ENCODE measurements at places on chromosomes 16 and 17.

DNA sequence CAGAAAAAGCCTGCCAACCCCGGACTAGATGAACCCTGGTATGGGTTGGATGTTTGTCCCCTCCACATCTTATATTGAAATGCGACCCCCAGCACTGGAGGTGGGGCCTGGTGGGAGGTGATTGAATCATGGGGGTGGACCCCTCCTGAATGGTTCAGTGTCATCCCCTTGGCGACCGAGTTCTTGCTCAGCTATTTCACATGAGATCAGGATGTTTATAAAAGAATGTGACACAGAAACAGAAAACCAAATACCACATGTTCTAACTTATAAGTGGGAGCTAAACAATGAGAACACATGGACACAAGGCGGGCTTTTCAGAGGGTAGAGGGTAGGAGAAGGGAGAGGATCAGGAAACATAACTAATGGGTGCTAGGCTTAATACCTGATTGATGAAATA, 576.0 kb upstream of the HSBP1 start:
- no peak for DNase-seq

DNA sequence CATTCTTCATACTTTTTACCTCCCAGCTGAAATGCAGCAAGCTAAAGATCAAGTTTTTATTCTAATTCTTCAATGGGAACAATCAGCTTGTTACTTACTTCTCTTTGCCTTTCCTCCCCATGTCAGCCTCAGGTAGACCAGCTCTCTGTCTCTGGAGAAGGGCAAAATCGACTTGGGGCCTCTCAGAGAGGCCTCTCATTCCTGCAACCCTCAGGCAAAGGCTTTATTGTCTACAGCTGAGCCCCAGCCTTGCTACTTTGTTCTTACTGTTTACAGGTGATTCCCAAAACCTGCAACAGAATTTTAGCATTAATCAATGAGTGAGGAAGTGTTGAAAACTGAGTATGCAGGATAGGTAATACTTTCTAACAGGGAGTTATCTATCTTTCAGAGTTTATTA, 148.6 kb downstream of the KIF2B start:
- no peak for DNase-seq

DNA sequence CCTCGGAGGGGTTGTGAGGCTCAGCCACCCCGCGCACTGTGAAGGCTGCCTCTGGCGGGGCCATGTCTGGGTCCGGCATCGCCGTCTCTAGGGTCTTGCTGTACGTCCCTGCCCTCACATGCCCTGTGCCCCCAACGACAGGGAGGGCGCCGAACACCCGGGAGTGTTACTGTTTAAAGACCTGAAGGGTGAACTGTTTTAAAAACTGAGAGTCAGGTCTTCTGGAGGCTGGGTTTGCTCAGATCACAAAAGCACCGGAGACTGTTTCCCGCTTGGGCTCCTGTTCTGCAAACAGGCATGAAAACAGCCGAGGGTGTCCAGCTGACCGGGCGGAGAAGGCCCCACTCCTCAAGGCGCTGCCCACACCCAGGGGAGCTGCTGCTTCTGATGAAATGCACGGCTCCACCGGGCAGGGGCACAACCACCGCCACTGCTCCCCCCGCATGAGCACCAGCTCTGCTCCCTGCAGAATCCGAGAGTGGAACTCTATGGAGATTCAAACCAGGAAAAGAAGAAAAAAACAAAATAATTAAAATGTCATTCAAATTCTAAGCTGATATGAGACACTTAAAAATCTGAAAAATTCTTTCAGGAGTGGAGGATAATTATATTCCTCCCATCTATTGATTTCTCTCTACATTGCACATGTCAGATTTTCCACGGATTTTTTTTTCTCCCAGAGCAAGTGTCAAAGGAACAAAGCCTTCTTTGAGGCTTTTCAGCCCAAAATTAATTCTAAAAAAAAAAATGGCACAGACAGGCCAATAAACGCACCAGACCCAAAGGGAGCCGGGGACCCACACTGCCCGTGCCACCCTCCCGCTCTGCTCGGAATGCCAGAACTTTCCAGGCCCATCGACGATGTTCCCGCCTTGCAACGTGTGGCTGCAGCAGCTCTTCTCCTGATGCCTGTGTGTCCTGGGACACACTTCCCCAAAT, 74.3 kb downstream of the LMF1 start:
- no peak for DNase-seq

- DNase-seq = no peak
Observed at GRCh38 chr17:27506348-27507218, 50.3 kb downstream of the KSR1 start.

DNA sequence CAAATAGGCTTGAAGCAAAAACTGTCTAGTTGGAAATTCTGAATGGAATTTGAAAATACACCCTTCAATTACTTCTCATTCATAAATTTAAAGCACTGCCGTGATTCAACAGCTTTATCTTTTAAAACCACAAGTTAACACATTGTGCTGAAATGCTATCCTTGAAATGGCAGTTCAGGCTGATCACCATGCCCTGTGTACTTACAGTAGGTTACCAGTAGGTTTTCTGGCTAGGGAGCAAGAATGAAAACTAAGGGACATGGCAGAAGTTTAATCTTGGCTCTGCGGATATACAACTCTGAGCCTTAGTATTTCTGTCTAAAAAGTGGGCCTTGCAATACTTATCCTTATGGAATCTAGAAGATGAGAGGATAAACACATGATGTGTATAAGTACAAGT, 28.0 kb downstream of the NXPH3 start:
- no peak for DNase-seq

GRCh38 chr16:65120461-65120830, 1.4 kb downstream of the CDH11 start:
- no peak for DNase-seq

- no peak for DNase-seq
Observed at GRCh38 chr16:57735755-57736418, at the start of gene KATNB1. KATNB1 (plus strand) TSS chr16:57735770; CDS start chr16:57737244, 1,474 bp downstream.

DNA sequence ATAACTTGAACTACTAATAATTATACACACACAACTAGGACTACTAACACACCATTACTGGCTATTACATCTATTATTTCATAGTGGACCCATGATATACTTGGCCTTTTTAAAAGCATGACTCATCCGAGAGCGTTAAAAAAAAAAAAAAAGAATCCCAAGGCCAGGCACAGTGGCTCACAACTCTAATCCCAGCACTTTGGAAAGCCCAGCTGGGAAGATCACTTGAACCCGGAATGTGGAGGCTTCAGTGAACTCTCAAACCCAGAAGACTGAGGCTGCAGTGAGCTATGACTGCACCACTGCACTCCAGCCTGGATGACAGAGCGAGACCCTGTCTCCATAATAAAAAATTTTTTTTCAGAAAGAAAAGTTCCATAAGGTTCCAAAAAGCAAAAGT, 3.1 kb downstream of the GLG1 start:
- no peak for DNase-seq

DNA sequence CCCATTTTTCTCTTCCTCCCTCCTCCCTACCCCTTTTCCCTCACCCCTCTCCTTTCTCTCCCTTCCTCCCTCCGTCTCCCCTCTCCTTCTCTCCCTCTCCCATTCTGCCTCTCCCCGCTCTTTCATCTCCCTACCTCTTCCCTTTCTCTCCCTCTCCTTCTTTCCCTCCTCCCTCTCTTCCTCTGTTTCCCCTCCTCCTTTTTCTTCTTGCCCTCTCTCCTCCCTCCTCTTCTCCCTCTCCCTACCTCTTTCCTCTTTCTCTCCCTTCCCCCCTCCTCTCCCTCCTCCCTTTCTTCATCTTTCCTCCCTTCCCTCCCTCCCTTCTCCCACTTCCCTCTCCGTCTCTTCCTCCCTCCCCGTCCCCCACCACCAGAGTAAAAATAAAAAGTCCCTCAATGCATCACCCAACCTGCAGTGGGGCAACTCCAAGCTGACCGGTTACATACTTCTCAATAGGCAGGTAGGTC, 10.4 kb downstream of the CHD9NB start:
- no peak for DNase-seq

- no peak for DNase-seq
Observed at GRCh38 chr16:25224731-25225319, 8.1 kb downstream of the AQP8 start.

DNA sequence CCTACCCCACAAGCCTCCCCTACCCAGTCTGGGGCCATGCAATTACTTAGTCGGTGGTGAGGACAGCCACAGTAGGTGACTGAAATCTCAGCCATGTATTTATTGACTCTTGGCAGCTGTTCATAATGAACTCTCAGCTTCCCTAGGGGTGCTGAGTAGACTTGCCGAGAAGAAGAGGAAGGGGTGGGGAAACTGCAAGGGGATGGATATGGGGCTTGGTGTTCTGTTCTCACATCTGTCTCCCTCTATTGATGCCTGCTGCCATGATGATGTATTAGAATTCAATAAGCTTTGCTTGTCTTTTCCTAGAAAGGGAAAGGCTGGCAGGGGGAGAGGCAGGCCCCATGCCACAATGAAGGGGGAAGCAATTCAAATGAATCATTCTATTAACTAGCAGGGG, 112.9 kb downstream of the GP2 start:
- DNase-seq = no peak

DNA sequence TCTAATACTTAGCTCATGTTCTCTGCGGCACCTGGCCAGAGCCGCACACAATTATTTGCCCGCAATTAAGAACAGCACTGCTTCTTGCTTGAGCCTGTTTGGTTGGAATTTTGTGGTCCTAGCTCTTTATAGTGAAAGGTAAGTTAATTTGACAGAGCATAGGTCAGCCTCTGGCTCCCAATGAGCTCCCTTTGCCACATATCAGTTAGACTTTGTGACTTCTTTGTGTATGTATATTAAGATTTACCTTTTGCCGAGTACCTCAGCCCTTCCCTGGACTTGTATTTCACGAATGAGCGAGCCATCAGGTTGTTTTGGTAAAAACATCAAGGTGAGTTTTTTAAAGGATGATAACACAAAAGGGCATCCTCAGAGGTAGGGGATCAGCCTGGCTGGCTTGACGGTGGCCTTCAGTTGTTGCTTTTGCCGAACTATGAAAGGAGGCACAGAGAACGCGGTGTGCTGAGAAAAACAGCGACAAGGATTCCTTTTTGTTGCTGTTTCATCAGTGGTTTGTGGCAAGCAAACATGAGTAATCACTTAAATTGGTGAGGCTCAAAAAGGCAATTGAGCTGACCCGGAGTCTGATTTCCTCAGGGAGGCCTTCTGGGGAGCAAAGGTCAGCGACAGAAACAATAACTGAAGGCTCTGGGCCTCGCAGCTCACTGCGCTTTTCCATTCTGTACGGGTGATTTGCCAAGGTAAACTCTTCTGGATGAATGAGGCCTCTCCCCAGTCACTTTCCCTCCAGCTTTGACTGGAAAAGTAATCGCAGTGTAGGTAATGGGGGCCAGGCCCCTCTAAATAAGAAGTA, 163.6 kb downstream of the HS3ST3A1 start:
- DNase-seq = no peak

DNA sequence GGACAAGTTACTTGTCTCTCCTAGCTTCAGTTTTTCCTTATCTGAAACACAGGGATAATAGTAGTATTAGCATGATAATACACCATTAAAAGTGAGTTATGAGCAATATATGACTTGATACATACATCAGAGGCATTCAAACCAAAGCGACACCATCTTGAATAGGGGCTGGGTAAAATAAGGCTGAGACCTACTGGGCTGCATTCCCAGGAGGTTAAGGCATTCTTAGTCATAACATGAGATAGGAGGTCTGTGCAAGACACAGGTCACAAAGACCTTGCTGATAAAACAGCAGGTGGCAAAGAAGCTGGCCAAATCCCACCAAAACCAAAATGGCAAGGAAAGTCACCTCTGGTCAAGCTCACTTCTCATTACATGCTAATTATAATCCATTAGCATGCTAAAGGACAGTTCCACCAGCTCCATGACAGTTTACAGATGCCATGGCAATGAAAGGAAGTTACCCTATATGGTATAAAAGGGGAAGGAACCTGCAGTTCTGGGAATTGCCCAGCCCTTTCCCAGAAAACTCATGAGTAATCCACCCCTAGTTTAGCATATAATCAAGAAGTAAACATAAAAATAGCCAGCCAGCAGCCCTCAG, 37.2 kb upstream of the HS3ST3A1 start:
- no peak for DNase-seq

DNA sequence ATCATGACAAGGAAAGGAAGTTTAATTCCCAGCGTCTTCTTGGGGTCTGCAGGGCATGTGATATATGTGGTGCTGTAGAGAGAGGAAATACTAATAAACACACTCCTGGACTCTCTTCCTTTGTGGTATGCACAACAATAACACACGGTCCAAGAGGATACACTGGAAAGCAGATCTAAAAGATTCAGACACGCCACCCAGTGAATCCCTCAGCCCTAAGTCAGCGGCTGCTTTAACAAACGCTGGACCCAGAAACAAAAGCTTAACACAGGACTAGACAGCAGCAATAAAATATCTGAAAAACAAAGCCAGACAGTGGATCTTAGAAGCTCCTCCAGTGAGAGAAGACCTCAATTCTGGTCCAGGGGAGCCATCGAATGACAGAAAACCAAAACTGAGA, 13.1 kb downstream of the CFAP20 start:
- DNase-seq = no peak

- DNase-seq = no peak
Observed at GRCh38 chr17:34172390-34172918, 82.6 kb upstream of the CCL2 start.

GRCh38 chr17:12358477-12358876, 307.2 kb upstream of the MYOCD start:
- DNase-seq = peak; percentile 82

- DNase-seq = no peak
Observed at GRCh38 chr17:17748179-17748578, 66.9 kb downstream of the RAI1 start.

- no peak for DNase-seq
Observed at GRCh38 chr16:84614623-84614967, 3.3 kb downstream of the COTL1 start.

DNA sequence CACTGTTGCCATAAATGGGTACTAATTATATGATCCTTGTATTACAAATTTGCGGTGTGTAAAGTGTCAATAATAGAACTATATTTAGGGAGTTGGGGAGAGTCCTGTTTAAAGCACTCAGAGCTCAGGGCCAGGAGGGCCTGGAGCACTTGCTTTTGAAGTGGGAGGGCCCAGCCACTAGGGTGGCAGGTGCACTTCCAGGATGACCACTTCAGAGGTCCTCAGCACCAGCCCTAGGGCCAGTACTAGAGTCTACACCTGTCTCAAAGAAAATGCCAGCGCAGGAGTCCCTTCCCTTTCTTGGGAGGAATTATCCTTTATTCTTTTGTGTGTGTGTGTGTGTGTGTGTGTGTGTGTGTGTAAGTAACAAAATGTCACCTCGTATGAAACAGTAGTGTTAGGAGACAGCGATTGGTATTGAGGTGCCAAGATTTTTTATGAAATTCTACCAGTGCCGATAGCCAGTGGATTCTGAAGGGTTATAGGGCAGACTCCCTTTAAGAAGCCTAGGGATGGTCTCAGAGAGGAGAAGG, 31.9 kb downstream of the MYO18A start:
- no peak for DNase-seq

GRCh38 chr16:49617710-49618330, 238.1 kb downstream of the ZNF423 start:
- DNase-seq = no peak

GRCh38 chr16:50440531-50440930, 71.7 kb upstream of the BRD7 start:
- DNase-seq = peak; percentile 48
